ENCODE measurements at places on chromosomes 4 and X.

DNA sequence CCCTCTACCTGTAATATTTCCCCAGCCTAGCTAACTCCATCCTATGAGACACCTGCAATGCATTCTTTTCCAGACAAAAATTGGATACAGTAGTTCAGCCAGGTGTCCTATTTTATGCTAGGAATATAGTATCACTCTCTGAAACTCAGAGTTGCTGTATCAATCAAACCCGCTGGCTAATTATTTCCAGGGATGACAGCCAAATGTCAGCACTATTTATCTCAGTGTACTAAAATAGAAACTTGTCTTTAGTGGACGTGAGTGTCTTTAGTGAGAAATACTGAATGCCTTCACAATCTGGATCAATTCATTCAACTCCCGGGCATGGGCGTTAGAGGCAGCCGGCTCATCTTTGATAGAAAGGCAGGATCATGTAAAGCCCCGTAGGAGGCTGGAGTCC is 196.2 kb downstream of the RBM46 start:
- DNase-seq, result no peak

DNA sequence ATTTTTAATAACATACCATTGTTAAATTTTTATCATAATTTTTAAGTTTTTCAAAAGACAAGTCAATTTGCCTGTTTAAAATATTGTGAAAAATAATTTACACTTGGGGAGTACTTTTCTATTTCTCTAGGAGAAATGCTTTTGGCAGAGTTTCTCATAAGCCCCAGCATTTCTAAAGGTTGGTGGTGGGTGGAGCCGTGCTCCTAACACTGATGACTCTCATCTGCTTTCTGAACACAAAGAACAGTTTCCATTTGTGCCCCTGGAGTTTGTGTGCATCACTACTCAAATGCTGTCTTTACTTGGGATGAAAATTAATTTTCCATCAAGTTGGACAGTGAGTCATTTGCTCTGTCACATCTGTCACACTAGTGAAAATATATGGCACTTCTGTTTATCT is 57.6 kb downstream of the TNIP2 start:
- DNase-seq, result no peak

- no peak for DNase-seq
Observed at GRCh38 chr4:119082661-119083060, 53.0 kb upstream of the MYOZ2 start.

DNA sequence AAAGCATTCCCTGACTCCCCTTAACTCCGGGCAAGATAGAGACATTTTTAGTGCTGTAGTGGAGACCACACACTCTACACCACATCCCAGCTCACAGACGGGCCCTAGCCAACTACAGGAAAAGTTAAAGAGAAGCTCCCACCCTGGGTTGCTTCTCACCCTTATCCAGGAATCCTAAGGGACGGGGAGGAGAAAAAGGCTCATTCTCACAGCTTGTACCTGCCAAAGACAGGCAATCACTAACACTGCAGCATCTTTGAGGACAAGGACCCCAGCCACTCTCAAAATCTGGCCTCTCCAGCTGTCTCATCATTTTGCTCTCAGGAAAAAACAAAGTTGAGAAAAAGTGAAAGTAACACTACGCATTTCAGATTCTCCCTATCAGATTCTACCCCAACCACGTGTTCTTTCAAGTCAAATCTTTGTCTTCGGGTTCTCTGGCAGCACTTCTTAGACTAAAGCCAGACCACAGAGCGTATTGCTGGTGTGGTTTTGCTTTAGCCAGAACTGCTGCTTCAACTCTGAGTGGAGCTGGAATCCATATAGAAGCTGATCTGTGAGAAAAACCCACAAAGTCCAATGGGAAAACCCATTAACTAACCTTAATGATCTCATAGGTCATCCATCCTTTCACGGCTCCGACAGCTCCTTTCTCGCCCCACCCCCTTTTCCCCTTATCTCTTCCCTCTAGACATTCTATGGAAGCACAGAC is 605.9 kb upstream of the DIPK2B start:
- no peak for DNase-seq

- no peak for DNase-seq
Observed at GRCh38 chr4:154625971-154626370, 13.5 kb upstream of the FGG start.

DNA sequence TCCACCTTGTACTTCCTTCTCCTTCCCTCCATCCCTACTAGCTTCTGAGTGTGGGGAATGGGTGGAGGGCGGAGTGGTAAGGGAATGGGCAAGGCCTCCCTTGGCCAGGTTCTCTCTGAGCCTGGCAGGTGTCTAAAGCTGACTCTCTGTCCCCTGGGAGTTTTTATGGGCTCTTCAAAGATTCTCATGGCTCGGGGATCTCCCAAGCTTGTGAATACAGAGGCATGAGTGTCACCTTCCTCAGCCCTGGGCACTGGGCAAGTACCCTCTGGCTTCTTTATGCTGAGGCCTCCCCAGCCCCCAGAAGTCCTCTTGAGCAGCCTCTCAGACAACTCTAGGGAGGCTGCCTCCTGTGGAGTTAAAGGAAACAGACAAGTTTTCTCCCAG is 32.5 kb upstream of the DDX3X start:
- DNase-seq, result no peak

DNA sequence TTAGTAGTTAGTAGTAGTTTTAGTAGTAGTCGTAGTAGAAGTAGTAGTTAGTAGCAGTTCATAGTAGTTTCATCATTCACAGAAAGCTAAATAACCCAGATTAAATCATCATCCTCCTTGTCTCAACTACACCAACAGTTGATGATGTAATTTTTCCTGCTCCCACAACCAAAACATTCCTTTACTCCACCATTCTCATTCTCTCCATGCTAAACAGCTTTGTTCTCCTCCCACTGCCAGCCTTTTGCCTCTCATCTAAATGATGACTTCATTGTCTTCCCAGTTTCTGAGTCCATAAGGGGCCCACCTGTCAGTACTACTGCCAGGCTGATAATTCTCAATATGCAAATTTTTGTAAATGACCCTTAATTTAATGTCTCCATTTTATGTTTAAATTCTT is 68.9 kb downstream of the ARHGAP24 start:
- DNase-seq, result no peak

- DNase-seq, result no peak
Observed at GRCh38 chrX:27968878-27969277, 12.4 kb downstream of the DCAF8L1 start.

DNA sequence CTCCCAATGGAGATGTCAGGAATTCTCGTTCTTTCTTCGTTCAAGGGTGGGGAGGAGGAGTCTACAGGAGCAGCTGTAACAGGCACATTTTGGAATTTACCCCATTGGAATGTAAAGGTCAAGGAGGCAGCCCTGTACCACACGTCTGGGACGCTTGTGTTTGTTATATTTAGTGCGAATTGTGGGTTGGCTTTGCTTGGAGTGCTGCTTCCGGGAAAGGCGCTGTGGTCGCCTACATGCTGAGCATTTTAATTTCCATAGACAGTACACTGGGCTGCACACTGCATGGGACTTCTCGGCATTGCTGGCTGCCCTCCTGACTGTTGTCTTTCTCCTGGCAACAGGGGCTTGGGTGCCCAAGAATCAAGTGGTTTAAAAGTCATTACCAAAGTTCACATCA is 12.8 kb downstream of the GYG2 start:
- DNase-seq, result no peak

- no peak for DNase-seq
Observed at GRCh38 chr4:56426273-56426672, 9.1 kb downstream of the PPAT start.

- peak; percentile 67 for DNase-seq
Observed at GRCh38 chr4:54322818-54323417, 93.8 kb downstream of the PDGFRA start.

- DNase-seq, result no peak
Observed at GRCh38 chr4:21512353-21512752, 436.2 kb downstream of the KCNIP4 start.

DNA sequence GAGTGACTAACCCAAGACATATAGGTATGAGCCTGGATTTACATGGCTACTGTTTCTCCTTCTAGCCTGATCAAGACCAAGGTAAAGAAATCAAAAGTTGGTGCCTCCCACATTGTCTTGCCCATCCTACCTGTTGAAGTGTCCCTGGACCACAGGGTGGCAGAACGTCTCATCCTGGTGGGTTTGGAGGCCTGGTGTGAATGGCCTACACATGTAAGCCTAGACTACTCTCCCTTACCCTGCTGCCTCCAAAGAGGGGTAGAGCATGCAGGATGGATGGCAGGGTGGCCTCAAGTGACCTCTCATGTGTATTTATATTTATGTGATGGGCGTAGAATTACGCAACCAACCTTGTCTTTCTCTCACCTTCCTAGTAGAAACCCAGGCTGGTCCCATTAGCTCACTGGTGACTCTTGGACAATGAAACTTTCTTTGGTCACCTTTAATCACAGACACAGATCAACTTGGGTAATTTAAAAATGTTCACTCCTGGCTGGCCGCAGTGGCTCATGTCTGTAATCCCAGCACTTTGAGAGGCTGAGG is 73.3 kb upstream of the SOD3 start:
- no peak for DNase-seq

GRCh38 chrX:77298790-77299189 is 148.4 kb upstream of the FGF16 start:
- no peak for DNase-seq

DNA sequence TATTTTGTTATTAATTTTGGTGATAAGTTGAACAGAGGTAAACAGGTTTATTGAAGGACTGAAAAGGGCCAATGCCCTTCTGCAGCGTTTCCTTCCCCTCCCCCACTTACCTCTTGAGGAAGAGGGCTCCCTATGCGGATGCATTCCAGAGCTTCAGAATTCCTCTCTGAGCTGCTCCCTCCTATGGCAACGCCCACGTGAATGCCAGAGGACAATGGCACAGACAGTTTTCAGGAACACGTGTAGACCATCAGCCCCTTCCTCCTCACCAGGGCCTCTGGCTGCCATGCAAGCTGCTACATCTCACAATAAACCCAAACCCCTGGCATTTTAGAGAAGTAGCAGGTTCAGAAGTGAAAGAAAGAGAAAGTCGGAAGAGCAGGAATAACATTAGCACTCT is 127.9 kb downstream of the CHRDL1 start:
- DNase-seq, result no peak

- no peak for DNase-seq
Observed at GRCh38 chr4:83276299-83277040, 8.1 kb downstream of the COQ2 start.

DNA sequence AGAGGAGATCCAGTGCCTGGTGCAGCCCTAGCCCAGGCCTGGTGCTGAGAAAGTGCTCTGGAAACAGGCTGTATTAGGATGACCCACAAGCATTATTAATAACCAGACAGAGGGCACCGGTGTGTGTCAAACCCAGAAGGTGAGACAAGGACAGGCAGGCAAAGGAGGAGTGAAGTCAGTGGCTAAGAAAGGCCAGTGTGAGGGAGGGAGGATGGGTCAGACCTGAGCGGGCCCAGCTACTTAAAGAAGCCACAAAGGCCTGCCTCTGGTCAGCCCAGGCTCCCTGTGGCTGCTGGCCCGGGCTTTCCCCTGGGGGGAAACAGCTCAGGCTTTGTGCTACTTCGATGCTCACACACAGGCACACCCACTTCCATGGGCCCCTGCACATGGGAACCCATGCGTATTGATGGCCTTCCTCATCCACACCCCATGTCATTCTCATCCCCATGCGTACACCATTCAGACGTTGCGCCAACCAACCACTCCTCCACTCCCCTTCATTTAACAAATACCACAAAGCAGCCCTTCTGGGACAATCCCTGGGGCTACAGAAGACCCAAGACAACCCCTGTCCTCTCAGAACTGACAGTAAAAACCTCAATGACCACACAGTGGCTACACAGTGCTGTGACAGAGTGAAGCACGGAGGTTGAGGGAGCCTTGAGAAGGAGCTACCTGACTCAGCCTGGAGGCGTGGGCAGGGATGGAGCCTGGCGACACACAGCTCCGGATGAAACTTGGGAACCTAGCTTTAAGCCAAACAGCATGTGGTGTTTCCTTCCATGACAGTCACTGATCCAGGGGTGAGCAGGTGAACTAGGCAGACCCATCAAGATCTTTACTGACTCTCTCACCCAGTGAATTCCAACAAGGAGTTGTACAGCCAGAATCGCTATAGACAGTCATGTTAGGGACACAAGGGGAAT is 24.9 kb upstream of the MTM1 start:
- DNase-seq, result no peak

- DNase-seq, result no peak
Observed at GRCh38 chr4:17865866-17866363, 55.1 kb downstream of the NCAPG start.

GRCh38 chrX:125402807-125403206 is 83.1 kb downstream of the TEX13C start:
- DNase-seq, result no peak

GRCh38 chrX:4550018-4550417 is 836.6 kb upstream of the PRKX start:
- DNase-seq, result no peak

GRCh38 chr4:1378559-1379231 is 27.5 kb downstream of the NKX1-1 start:
- no peak for DNase-seq

- DNase-seq, result peak; percentile 45
Observed at GRCh38 chrX:17375637-17376430, 834 bp downstream of the NHS start.

GRCh38 chr4:102610476-102610875 is 109.3 kb downstream of the NFKB1 start:
- DNase-seq, result no peak

- no peak for DNase-seq
Observed at GRCh38 chr4:76256032-76256431, 4.5 kb downstream of the FAM47E start.

- DNase-seq, result no peak
Observed at GRCh38 chr4:88794952-88795351, 97.3 kb upstream of the NAP1L5 start.

- DNase-seq, result peak; percentile 46
Observed at GRCh38 chr4:154982187-154983047, 201.3 kb downstream of the RBM46 start.

DNA sequence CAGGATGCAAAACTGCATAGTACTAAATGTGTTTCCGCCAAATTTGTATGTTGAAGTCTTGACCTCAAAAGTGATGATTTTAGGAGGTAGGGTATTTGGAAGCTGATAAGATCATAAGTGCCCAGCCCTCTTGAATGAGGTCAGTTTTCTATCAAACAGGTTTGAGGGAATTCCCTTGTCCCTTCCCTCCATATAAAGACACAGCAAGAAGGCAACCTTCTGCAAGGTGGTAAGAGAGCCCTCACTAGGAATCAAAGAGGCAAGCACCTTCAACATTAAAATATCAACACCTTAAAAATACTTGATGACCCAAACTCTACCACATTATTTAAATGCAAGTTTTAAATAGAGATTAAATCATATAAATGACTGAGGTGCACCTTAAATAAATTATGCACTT is 288.6 kb downstream of the EPHA5 start:
- no peak for DNase-seq

GRCh38 chrX:9534686-9535085 is 69.8 kb downstream of the TBL1X start:
- DNase-seq, result no peak

DNA sequence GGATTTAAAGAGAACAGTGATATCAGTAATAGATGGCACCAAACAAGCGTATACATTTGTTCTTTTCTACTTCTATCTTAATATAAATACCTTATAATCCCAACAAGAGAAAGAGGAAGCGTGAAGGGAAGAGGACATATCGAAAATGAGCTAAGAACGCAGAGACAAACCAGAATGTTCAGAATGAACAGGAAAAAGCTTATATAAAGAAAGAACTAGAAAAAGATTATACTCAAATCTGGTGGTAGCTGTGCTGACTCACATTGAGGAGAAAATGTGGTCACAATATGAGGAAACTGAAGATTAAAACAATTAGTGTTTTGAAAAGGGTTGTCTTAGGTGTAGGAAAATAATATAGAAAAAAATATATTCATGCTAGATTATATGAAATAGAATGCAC is 2.0 kb upstream of the GPR34 start:
- no peak for DNase-seq
